Fibroblast of skin of left biceps (primary cell): ENCODE measurements at places on chromosomes 6 and 20.

GRCh38 chr6:43101497-43101896, 25.4 kb downstream of the PTK7 start:
- DNase-seq, result no peak

DNA sequence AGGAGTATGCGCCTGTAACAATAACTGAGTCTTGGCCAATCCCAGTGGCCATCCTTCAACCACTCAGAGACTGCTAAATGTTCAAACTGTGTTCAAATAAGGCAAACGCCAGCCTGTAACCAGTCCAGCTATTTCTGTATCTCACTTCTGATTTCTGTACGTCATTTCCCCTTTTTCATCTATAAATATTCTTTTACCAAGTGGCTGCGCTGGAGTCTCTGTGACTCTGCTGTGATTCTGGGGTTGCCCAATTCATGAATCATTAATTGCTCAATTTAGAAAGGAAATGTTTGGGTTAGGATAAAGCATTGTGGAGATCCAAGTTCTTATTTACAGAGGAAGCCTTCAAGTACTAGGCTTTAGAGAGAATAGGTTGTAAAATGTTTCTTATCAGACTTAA, 89.8 kb upstream of the UST start:
- no peak for DNase-seq

- DNase-seq, result no peak
These were observed 200.3 kb upstream of the KCNG1 start for GRCh38 chr20:51223183-51223720.

- DNase-seq, result no peak
These were observed 94.3 kb downstream of the CEBPB start for GRCh38 chr20:50284811-50285375.

DNA sequence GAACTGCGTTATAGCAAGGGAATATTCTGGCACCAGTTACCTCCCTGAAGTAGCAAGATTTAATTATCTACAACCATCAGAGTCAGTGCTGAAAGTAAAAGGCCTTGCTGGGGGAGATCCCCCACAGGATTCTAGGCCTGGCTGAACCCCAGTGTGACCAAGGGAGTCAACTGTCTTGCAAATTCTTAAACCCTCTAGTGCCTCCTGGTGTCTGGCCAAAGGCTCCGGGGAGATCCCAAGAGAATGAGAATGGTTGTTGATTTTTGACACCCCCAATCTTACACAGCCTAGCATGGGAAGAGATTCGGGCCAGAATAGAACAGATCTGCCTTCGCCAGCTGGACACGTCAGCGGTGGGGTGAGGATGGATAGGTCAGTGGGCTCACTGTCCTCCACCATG, 179.4 kb downstream of the ERMARD start:
- no peak for DNase-seq

DNA sequence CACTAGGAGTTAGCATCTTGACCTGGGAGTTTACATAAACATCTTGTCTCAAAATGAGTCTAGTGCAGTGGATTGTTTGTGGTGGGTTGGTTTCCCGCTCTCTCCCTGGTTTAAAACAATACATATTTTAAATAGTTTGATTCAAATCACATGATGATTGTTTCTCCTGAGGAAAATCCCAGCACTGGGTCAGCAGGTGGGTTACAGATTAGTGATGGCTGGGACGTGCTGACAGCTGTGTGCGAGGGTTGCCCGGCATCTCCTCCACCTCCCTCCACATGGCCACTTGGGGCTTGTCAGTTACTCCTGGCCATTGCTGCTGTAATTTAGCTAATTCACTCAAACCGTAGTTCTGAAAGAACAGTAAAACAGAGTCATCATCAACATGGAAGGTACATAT, 306.4 kb upstream of the CITED2 start:
- no peak for DNase-seq

DNA sequence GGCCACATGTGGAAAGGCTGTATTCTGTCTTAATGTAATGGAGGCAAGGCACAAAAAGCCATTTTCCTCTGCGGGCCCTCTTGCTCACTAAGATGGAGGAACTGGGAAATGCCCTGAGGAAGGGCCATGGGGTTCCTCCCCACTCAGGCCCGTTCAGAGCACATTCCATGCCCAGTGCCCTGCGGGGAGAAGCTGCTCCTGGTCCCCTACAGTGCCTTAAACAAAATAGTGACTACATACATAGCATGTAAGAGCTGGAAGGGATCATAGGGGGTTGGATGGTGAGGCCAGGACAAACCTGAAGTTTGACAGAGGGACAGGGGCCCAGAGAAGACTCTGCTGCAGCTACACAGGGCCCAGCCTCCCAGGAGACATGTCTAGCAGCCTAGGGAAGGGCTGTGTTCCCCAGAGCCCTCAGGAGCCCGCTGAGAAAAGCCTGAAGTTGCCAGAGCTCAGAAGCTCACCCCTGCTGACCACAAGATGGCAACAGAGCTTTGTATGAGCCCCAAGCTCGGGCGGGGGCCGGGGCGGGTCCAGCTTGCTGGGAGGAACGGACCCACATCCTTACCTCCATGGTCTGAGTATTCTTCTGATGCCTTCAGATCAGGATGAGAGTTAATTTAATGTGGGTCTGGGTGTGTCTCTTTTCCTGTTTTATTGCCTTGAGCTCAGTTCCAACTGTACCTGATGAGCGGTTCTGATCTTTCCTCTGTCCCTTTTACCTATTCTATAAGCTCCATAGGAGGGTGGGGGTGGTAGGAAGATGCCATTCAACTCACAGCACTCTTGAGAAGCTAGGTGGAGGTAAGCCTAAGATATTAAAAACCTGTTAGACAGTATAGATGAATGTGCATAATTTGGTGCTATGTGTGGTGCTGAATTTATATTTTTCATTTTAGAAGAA, 242.9 kb downstream of the CDC5L start:
- DNase-seq, result no peak

DNA sequence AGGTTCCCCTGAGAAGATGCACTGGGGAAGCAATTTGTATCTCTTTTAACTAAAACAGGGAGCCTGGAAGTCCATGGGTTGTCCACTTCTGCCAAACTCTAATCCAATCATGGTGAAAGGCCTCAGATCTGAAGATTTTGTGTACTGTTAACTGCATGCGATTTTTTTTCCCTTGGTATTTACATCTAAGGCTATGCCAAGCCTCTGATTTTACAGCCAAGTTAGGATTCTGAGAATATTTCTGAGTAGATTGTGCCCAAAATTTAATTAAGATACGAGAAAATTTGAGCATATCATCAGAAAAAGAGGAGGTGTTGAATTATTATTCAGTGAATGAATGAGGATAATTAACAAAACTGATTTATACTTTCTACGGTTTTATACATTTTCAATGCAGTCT, 34.0 kb downstream of the BTBD3 start:
- DNase-seq, result no peak

- DNase-seq, result no peak
These were observed 26.0 kb upstream of the TRDN start for GRCh38 chr6:123662757-123663156.

GRCh38 chr20:38874460-38875174, 51.6 kb upstream of the FAM83D start:
- no peak for DNase-seq

- no peak for DNase-seq
These were observed 150.0 kb upstream of the CST7 start for GRCh38 chr20:24798930-24799705.

DNA sequence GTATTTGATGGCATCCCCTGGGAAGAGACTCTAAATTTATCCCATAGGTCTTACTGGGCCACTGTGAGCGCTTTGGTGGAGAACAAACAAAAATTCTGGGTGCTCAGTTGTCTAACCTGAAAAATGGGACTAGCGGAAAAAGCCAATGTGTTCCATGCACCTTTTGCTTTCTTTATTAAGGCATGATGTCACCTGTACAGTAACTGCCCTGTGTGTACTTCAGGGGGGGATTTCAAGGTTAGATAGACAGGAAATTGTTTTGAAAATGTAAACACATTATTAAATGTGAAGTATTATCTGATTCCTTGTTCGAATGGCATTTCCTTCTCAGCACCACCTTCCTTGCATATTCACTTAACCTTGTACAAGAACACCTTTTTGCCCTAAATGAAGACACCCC, 1.2 kb upstream of the EDN1 start:
- no peak for DNase-seq

- DNase-seq, result no peak
These were observed 17.1 kb downstream of the DIDO1 start for GRCh38 chr20:62908971-62909791.
